ENCODE measurements at places on chromosomes 1 and 21. TPM values are rescaled to one million over a fixed set of nuclear protein-coding genes. Genes with fewer than 3 reads are reported as not detected.

Gene SHISA4
- 0.24 TPM for total RNA-seq

Gene KIAA1614
- total RNA-seq: 0.38 TPM

Gene TMEM269
- 0.31 TPM for total RNA-seq

DNA sequence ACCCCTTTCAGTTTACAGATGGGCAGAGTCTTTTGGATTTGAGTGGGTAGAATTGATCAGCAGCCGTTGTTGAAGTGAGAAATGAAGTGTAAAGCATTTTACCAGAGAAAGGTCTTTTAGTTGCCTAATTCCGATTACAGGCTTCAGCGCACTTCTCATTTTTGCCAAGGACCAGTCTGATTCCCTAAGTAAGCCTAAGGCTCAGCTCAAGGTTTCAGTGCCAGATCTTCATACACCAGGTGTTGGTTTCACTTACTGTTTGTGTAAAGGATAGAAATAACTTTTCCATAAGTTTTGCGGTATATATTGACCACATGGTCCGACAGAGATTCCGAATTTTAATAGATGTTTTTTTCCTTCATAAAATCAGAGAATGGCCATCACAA, 83.9 kb upstream of the BMP8A start:
- no peak for DNase-seq

GRCh38 chr21:29601047-29601446, 302.3 kb downstream of the BACH1 start:
- no peak for DNase-seq

DNA sequence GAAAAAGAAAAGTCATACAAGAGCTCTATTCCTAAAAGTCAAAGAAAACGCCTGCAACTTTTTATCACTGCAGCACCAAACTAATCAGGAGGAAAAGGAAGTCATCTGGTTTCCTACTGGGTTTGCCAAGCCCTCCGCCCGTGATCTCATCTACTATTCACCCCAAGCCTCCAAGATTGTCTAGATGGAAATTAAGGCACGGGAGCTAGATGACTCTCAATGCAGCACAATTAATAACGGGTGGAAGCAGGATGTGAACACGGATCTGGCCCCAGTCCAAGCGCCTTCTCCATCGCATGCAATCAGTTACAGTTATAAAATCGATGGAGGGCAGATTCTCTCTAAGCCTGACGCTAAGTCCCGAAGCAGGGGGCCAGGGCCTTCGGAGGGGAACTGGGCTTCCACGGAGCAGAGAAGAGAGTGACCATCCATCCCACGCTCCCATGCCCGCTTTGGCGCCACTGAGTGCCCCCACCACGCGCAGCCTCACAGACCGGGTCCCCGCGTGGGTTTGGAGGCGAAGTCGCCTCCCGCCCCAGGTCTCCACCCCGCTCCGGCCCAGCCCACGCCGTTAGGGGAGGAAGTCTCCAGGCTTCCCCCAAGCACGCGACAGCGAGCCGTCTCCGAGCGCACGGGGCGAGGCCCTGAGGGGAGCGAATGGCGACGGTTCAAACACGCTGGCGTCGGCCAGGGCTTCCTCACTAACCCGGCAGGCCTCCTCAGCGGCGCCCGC, 1.8 kb downstream of the HSF2BP start:
- DNase-seq: no peak

Data from activated B cell treated with CpG ODN at 0.5 μM for 24 hours (primary cell).